ENCODE measurements at places on chromosomes 7 and 10.
A peak's percentile ranks its signal among the peaks of the same experiment; 100 is the strongest.

GRCh38 chr10:111785921-111786320 is 397.6 kb downstream of the GPAM start:
- DNase-seq = no peak

- no peak for DNase-seq
Observed at GRCh38 chr10:123945325-123945920, 53.8 kb upstream of the CPXM2 start.

DNA sequence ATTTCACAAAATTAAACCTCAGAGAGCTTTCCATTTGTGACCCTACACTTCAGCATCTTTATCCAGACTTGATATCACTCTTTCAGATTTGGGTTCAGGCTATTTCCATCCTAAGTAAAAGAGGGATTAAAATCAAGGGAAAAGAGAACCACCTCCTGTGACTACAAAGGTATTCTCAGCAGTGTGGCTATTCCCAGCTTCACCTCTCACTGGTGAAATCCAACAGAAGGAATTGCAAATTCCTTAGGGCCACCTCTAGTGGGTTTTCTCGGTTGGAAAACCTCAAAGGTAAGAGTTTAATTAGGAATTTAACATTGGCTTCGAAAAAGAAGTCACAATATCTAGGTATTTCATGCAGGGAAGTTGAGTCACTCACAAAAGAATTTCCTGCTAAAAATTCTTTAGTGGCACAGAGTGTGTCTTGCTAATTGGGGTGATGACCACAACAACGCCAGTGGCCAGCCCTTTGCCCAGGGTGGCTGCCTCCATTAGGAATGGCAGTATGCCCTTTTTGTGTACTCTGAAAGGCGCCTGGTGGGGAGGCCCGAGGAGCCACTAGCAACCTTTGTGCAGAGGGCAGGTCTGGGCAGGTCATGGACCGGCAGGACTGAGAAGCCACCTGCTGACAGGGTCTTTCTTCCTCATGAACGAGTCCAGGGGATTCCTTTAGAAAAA is 52.2 kb downstream of the SEM1 start:
- no peak for DNase-seq

GRCh38 chr7:95687759-95688343 is 84.5 kb upstream of the DYNC1I1 start:
- DNase-seq = no peak

DNA sequence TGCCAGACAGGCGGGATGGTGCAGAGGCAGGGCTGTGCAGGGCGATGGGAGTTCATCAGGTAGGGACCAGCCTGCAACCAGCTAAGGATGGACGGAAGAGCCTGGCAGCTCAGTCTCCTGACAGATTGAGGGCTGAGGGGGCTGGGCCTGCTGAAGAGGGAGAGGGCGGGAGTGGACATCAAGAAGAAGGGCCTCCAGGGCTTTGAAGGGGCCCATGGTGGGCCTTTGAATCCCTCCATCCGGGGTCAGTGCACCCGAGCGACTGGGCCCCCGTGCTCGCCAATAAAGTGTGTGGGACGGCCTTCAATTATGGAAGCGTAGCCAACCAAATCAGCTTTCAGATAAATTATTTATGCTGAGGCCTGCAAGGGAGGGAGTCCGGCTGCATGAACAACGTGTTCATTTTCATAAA is 431.2 kb downstream of the RPS24 start:
- DNase-seq = no peak

- DNase-seq = no peak
Observed at GRCh38 chr7:148915211-148915610, 31.1 kb upstream of the EZH2 start.

GRCh38 chr7:138388673-138389491 is 71.2 kb upstream of the TRIM24 start:
- DNase-seq = no peak

DNA sequence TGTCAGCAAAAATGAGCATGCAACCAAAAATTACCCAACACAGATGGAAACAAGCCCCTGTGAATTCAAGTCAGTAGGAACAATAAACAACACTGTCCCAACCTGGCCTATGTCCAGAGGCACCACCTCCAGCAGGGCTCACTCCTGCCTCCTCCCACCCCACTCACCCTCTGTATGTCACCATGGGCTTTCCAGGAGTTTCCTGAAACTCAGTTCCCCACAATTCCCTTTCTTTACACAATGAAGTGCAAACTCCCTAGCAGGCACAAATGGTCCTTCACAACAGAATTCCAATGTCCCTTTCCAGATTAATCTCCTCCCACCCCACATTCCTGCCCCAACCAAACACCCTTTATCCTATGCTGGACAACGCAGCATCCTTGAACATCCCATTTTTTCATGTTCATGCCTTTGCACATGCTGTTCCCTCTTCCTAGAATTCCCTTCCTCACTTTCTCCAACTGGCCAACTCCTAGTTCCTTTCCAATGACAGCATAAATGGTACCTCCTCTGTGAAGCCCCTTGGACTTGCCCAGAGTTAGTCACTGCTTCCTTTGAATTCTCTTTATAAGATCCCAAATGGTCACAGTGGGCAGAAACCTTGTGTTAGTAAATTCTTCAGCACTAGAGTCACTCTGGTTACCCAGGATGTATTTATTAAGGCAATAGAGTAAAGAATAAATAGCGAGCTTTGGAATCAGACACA is 157.5 kb downstream of the SLIT1 start:
- DNase-seq = no peak

GRCh38 chr7:2237109-2237602 is 4.4 kb upstream of the MAD1L1 start:
- no peak for DNase-seq

DNA sequence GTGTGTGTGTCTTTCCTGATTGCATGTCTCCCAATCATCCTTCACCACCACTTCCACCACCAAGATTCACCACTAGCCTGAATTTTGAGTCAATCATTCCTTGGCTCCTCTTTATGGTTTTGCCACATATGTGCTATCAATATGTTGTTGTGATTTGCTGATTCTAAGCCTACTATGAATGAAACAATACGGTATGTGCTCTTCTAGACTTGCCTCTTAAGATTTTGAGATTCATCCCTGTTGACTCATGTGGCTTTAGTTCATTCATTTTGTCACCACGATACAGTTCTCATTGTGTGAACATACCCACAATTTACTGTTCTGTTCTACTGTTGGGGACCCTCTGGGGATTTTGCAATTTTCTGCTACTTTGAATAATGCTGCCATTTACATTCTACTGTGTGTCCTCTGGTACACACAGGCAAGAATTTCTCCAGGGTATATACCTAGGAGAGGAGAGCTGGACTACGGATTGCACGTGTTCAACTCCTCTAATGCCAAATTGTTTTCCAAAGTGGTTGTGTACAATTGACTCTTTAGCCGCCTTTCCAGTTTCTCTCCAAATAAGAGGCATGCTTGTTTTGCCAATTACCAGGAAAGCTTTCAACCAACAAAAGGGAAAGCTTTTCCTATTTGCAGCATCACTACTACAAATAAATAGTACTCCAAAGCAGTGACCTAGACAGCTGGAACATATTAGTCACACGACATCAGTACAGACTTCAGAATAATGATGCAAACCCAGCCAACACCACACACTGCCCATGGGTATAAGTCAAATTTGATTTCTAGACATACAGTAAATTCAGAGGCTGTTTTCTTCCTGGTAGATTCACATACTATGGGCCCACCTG is 30.0 kb downstream of the SGMS1 start:
- no peak for DNase-seq

GRCh38 chr10:110764378-110764777 is 107.3 kb upstream of the PDCD4 start:
- peak; percentile 71 for DNase-seq

DNA sequence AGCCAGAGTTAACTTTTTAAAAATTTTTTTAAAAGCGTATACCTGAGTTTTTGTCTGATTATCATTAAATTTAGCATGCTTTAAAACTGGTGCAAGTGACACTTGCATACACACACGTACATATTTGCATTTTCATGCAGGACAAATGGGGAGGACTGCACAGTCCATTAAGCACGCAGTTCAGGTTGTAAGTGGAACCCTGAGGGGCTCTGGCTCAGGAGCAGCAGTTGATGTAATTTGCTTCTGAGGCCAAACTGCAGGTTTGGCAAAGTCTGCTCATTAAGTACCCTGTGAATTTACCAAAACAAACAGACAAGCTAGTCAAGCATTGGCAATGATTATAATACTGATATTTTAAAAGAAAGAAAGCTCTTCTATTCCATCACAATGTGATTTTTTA is 215.8 kb upstream of the PFKP start:
- no peak for DNase-seq

DNA sequence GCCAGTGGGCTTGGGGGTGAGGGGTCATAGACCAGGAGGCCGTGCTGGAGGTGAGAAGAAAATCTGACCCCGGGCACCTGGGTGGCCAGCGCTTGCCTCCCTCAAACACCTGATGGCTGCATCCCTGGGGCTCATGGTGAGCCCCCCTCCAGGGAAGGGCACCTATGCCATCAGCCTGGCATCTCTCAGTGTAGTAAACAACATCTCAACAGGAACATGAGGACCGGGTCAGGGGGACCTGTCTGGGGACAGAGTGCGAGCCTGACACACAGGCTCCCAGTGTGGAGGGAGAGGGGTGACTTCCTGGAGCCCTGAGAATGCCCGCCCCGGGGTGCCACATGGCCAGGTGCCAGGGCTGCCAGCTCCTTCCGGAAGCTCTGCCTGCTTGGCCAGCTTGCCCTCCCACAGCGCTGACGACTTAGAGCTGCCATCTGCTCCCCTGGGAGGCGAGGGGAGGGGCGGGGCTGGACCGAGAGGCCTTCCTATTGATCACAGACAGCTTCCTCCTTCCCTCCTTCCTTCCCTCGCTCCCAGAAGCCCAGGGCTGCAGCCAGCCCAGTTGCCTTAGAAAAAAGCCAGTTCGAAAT is 12.3 kb downstream of the STX1A start:
- DNase-seq = peak; percentile 73

- DNase-seq = no peak
Observed at GRCh38 chr7:30310674-30311362, 26.4 kb downstream of the ZNRF2 start.

- DNase-seq = no peak
Observed at GRCh38 chr7:42561797-42562196, 324.8 kb upstream of the GLI3 start.

GRCh38 chr7:72409638-72410015 is 2.5 kb downstream of the CALN1 start:
- DNase-seq = no peak

DNA sequence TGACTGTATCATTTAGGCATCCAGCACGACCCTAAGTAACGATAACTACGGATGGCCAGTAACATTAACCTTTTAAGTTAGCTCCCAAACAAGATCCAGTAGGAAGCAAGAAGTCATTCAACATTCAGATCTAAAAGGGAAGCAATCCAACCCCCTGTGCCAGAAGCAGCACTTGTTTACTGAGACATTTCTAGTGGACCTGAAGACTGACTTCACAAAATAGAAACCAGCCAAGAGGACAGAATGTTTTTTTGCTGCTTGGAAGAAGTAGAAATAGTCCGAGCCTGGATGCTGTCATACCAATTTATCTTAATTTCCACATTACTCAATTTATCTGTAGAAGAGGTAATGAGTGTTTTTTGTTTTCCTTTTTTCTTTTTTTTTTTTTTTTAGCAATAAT is 88.0 kb upstream of the CTTNBP2 start:
- DNase-seq = no peak

- no peak for DNase-seq
Observed at GRCh38 chr7:121329191-121330052, 622 bp downstream of the WNT16 start.

DNA sequence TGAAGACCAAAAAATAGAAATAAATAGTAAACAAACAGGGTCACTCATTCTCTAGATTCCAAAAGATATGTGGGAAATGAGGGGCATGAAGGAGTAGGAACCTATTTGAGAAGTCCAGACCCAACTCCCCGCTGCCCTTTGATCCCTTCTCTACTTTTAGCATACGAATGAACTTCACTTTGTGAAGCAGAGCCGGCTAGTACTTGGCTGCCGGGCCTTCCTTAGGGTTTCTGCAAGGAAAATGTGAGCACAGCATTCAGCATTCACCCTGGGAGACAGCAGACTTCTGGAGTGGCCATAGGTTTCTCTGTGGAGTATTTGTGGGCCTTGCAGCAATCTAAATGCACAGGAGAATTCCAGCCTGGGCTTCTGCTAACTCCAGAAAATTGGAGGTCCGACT is 76.3 kb upstream of the PRKAR2B start:
- DNase-seq = no peak

DNA sequence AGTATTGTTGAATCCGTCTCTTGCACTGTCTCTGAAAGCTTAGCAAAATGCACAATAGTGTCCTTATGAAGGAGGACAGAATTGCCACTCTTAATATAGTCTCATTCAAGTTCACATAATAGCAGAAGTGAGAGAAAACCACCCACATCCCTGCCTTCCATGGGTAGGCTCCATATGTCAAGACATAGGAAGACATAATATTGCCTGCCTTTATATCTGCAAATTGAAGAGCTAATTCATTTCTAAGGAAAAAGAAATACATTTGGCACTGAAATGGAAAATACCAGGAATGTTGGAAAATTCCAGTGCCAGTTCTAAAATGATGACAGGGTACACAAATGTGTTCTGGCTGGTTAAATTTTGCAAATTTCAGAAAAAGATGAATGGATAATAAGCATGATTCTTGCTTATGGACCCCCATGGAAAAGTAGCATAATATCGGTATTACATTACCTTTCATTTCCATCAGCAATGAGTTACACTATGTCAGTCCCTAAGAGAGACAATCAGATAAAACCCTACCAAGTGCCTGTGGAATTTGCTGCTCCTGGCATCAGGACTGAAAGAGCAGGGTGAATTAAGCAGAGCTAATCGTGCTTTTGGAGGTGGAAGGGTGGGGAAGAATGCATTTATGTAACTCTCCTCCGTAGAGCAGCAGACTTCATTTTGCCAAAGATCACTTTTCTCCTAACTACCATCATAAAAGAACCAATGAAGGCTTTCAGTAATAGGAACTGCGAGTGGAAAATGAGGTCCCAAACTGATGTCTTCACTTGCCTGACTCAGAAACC is 312.6 kb downstream of the FGFR2 start:
- no peak for DNase-seq

DNA sequence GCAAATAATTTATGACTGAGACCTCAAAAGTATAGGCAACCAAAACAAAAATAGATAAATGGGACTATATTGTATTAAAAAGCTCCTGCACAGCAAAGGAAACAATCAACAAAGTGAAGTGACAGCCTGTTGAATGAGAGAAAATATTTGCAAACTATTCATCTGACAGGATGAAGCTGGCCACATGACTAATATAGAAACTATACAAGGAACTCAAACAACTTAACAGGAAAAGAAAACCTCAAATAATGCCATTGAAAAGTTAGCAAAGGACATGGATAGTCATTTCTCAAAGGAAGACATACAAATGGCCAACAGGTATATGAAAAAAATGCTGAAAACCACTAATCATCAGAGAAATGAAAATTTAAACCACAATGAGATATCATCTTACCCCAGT is 245.1 kb downstream of the STK31 start:
- DNase-seq = no peak

- no peak for DNase-seq
Observed at GRCh38 chr10:125134916-125135770, 25.2 kb downstream of the CTBP2 start.

All from heart left ventricle (tissue), 16 donors.